PC-3 (cell line): ENCODE measurements at places on chromosomes 1 and 21. TPM values are rescaled to one million over a fixed set of nuclear protein-coding genes. Genes with fewer than 3 reads are reported as not detected.

GRCh38 chr1:112788561-112788960 is 73.4 kb upstream of the PPM1J start:
- no peaks in the 10 kb centered on the region for H3K36me3 ChIP-seq
- no peak overlapping the region for H3K27ac ChIP-seq
- DNase-seq = no peak
- H3K4me3 ChIP-seq = no peak overlapping the region
- H3K27me3 ChIP-seq = no peaks in the 10 kb centered on the region
- no peaks in the 10 kb centered on the region for H3K4me1 ChIP-seq

DNA sequence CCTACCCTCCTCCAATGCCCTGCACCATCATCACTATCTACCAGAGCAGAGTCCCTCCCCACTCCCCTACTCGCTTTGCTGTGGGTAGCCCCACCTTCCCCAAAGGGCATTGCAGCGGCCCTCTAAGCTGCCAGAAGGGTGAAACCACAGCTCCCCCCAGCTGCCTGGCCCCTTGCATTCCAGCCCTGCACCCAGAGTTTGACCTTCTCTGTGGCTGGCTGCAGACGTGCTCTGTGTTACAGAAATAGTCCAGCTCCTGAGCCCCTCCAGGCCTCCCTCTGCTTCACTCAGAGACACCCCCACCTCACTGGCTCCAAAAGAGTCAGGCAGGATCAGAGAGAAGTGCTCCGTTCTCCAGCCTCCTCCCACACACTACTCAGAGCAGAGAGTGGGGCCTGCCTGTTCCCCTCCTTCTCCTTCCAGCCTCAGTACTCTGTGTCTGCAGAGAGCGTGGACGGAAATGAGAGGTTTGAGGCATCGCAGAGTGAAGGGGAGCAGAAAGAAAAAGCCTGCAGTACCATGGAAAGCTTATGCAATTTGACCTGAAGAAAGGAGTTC is 63.2 kb downstream of the PLEKHA6 start:
- H3K4me1 ChIP-seq = peaks cover 35% of the 10 kb centered on the region
- H3K4me3 ChIP-seq = no peak overlapping the region
- peaks cover 2% of the 10 kb centered on the region; the same call in 1 of the 2 replicates for H3K36me3 ChIP-seq
- peak; percentile 29 for DNase-seq

DNA sequence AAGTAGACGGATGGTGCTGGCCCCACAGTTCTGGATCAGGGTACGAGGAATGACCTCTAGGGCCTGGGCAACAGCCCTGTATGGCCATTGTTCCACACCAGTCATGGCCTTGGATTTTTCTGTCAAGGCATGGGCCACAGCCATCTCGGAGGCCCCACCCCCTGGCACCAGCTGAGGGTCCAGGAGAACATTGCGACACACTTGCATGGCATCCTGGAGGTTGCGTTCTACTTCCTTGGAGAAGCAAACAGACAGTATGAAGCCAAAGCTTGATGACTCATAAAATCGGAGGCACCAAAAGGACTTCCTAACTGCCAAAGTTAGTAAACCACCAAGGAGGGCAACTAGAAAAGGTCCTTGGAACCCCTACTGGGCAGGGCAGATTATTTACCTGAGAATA is 11.9 kb upstream of the VHLL start:
- peaks cover 72% of the 10 kb centered on the region for H3K36me3 ChIP-seq
- no peaks in the 10 kb centered on the region for H3K27me3 ChIP-seq
- H3K4me3 ChIP-seq = no peak overlapping the region
- DNase-seq = peak; percentile 75
- peaks cover 9% of the 10 kb centered on the region; the same call in 1 of the 2 replicates for H3K4me1 ChIP-seq
- no peak overlapping the region for H3K27ac ChIP-seq

DNA sequence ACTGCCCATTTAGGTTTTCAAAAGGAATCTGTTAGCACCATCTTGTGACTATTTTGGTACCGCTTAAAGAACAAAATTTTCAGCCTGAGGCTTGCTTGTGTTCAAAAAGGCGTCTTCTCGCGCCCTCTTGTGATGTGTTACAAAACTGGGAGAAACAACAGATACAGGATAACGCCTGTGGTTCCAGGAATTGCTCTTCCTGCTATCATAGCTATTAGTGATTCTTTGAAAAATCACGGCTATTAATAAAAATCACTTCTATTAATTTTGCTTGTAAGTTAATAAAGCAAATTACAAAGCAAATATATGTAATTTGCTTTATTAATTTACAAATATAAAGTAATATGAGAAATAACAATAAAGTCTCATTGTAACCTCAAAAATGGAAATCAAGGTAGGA is 82.2 kb upstream of the ABCD3 start:
- peak; percentile 97 for DNase-seq
- peaks cover 37% of the 10 kb centered on the region for H3K4me1 ChIP-seq
- H3K27ac ChIP-seq = no peak overlapping the region
- H3K4me3 ChIP-seq = no peak overlapping the region
- H3K36me3 ChIP-seq = no peaks in the 10 kb centered on the region
- no peaks in the 10 kb centered on the region for H3K27me3 ChIP-seq

Gene SRGAP2B
- 14.3 and 15.6 TPM in 2 replicates for total RNA-seq

Gene POU3F1
- total RNA-seq = not detected in 2 replicates
